ENCODE measurements at places on chromosomes 4 and X. TPM values are rescaled to one million over a fixed set of nuclear protein-coding genes. Genes with fewer than 3 reads are reported as not detected.

- H3K27ac ChIP-seq: no peak overlapping the region
- no peak overlapping the region for H3K4me3 ChIP-seq
- H3K27me3 ChIP-seq: no peaks in the 10 kb centered on the region
- no peak for DNase-seq
- H3K36me3 ChIP-seq: no peaks in the 10 kb centered on the region
- H3K4me1 ChIP-seq: no peaks in the 10 kb centered on the region
These were observed 206.8 kb upstream of the KLHL4 start for GRCh38 chrX:87310780-87311179.

The SCD5 gene
- 4.9 TPM for total RNA-seq

DNA sequence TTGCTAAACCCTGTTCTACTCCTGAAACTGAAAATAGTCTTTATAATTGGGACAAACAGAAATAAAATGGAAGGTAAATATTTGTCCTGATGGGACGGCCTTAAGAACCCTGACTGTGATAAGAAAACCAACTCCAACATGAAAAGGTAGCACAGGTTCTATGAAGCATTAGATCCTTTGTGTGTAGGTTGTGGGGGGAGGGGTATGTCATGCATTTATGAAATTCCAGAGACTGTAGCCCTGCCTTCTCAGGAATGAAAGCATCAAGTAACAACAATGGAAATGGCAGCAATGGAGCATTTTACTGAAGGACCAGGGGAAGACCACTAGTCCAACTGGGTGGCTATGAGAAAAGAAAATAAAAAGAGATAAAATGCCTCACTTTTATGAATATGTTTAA lies 23.9 kb downstream of the CXXC4 start:
- H3K4me3 ChIP-seq: no peak overlapping the region
- no peaks in the 10 kb centered on the region for H3K36me3 ChIP-seq
- H3K27me3 ChIP-seq: no peaks in the 10 kb centered on the region
- no peak overlapping the region for H3K27ac ChIP-seq

The LINC00632 gene
- 42.0 TPM for total RNA-seq

The SPP1 gene
- 56.6 TPM for total RNA-seq

GRCh38 chrX:75131973-75132627 lies 24.0 kb downstream of the ABCB7 start:
- peaks cover 14% of the 10 kb centered on the region for H3K36me3 ChIP-seq
- H3K4me1 ChIP-seq: peaks cover 44% of the 10 kb centered on the region
- H3K4me3 ChIP-seq: no peak overlapping the region
- no peaks in the 10 kb centered on the region for H3K27me3 ChIP-seq

- DNase-seq: no peak
- peaks cover 39% of the 10 kb centered on the region for H3K4me1 ChIP-seq
- no peaks in the 10 kb centered on the region for H3K36me3 ChIP-seq
These were observed 189.4 kb downstream of the QDPR start for GRCh38 chr4:17322514-17322913.

The PRRG3 gene
- 5.1 TPM for total RNA-seq

The FABP2 gene
- not detected for total RNA-seq

The C4orf50 gene
- total RNA-seq: 0.17 TPM

DNA sequence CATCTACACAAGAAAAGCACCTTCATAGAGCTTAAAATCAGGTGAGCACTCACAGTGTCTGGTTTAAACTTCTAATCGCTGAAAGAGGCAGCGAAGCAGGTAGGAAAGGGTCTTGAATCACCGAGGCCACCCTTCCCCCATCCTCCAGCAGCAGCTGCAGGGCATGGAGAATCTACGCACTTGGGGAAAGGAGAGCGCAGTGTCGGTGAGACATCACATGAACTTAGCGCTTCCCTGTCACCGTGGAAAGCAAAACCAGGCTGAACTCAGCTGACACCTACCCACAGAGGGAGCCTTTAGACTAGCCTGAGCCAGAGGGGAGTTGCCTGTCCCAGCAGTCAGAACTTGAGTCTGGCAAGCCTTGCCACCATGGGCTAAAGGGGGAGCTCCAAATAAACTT lies 197.2 kb upstream of the ZFP42 start:
- H3K4me3 ChIP-seq: peak overlapping the region; percentile 32
- peaks cover 9% of the 10 kb centered on the region for H3K4me1 ChIP-seq
- peaks cover 5% of the 10 kb centered on the region for H3K27me3 ChIP-seq
- H3K36me3 ChIP-seq: peaks cover 21% of the 10 kb centered on the region
- peak overlapping the region; percentile 50 for H3K27ac ChIP-seq

- peaks cover 13% of the 10 kb centered on the region for H3K27me3 ChIP-seq
- H3K36me3 ChIP-seq: no peaks in the 10 kb centered on the region
- H3K4me3 ChIP-seq: no peak overlapping the region
These were observed 5.8 kb downstream of the TSC22D3 start for GRCh38 chrX:107769581-107770317.

- H3K27me3 ChIP-seq: no peaks in the 10 kb centered on the region
- peak overlapping the region; percentile 86 for H3K27ac ChIP-seq
- DNase-seq: no peak
- peaks cover 14% of the 10 kb centered on the region for H3K36me3 ChIP-seq
- peaks cover 33% of the 10 kb centered on the region for H3K4me1 ChIP-seq
These were observed 531 bp upstream of the MANBA start for GRCh38 chr4:102761296-102761701.

The MEPE gene
- not detected for total RNA-seq

- peaks cover 21% of the 10 kb centered on the region for H3K4me1 ChIP-seq
- no peak for DNase-seq
- H3K27ac ChIP-seq: no peak overlapping the region
- peaks cover 14% of the 10 kb centered on the region for H3K27me3 ChIP-seq
- no peak overlapping the region for H3K4me3 ChIP-seq
These were observed 193.8 kb downstream of the BCOR start for GRCh38 chrX:39903937-39904336.

GRCh38 chr4:103306870-103307375 lies 108.8 kb upstream of the CENPE start:
- H3K27ac ChIP-seq: peak overlapping the region; percentile 20
- H3K4me3 ChIP-seq: no peak overlapping the region
- H3K4me1 ChIP-seq: peaks cover 47% of the 10 kb centered on the region
- H3K27me3 ChIP-seq: no peaks in the 10 kb centered on the region

The CXCL3 gene
- 3.5 TPM for total RNA-seq

The ZNF732 gene
- 30.2 TPM for total RNA-seq

DNA sequence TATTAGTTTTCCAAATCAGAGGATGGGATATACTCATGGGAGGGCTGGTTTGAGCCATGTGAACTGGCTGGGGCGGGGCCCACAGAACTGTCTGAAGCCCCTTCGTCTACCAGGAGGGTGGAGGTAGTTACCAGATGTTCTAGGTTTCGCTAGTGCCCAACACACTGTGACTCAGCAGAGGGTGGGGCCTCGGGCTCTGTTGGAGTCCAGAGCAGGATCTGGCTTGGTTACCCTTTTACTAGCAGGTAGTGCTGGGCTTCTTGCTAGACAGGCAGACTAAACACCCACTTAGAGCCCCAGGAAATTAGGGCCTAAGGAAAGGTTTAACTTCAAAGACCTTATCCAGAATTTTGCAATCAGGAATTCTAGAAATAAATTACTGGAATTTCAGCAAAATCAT lies 56.2 kb upstream of the CHRDL1 start:
- H3K4me3 ChIP-seq: no peak overlapping the region
- H3K27ac ChIP-seq: no peak overlapping the region
- peak; percentile 5 for DNase-seq

DNA sequence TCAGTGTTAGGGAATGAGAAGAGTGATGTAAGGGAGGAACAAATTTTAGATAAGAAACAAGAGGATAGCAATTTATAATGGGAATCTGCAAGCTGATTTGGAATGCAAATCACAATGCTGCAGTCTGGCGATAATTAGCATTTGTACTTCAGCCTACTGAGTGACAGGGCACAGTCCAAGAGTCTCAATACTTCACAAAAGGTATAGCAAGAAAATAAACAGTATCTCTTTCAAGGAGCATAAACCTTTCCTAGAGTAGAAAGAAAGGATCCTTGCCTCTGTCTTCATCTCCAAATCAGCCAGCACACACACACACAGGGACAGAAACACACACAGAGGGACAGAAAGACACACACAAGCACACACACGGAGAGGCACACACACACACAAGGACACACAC lies 1.1 kb upstream of the GPM6A start:
- H3K27ac ChIP-seq: peak overlapping the region; percentile 9
- peaks cover 27% of the 10 kb centered on the region for H3K4me1 ChIP-seq
- no peak for DNase-seq

GRCh38 chr4:145613566-145614232 lies 5.5 kb upstream of the MMAA start:
- H3K27ac ChIP-seq: no peak overlapping the region
- no peak overlapping the region for H3K4me3 ChIP-seq
- H3K4me1 ChIP-seq: peaks cover 25% of the 10 kb centered on the region

DNA sequence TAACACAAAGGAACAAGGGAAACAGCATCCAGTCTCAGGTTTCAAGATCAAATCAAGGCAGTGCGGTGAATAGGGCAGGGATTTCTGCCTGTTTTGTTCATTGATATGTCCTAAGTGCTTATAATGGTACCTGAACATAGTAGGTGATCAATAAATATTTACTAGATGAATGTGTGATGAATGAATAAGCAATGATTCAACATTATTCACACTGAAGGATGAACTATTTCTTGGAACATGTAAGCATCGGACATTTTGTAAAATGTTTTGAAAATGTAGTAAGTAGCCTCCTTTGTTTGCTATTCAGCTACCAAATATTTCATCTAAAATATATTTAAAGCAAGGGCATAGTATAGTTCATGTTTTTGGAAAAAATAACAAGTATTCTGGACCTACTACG lies 67.8 kb downstream of the USP38 start:
- no peak overlapping the region for H3K4me3 ChIP-seq
- no peaks in the 10 kb centered on the region for H3K36me3 ChIP-seq
- H3K4me1 ChIP-seq: peaks cover 21% of the 10 kb centered on the region
- no peak overlapping the region for H3K27ac ChIP-seq

GRCh38 chr4:120009731-120010130 lies 56.9 kb downstream of the MAD2L1 start:
- H3K27me3 ChIP-seq: peaks cover 94% of the 10 kb centered on the region
- H3K27ac ChIP-seq: no peak overlapping the region
- peaks cover 5% of the 10 kb centered on the region for H3K4me1 ChIP-seq
- no peak overlapping the region for H3K4me3 ChIP-seq

- no peak overlapping the region for H3K27ac ChIP-seq
- no peak overlapping the region for H3K4me3 ChIP-seq
- peaks cover 9% of the 10 kb centered on the region for H3K4me1 ChIP-seq
These were observed 72.2 kb upstream of the PUDP start for GRCh38 chrX:7220121-7220520.

DNA sequence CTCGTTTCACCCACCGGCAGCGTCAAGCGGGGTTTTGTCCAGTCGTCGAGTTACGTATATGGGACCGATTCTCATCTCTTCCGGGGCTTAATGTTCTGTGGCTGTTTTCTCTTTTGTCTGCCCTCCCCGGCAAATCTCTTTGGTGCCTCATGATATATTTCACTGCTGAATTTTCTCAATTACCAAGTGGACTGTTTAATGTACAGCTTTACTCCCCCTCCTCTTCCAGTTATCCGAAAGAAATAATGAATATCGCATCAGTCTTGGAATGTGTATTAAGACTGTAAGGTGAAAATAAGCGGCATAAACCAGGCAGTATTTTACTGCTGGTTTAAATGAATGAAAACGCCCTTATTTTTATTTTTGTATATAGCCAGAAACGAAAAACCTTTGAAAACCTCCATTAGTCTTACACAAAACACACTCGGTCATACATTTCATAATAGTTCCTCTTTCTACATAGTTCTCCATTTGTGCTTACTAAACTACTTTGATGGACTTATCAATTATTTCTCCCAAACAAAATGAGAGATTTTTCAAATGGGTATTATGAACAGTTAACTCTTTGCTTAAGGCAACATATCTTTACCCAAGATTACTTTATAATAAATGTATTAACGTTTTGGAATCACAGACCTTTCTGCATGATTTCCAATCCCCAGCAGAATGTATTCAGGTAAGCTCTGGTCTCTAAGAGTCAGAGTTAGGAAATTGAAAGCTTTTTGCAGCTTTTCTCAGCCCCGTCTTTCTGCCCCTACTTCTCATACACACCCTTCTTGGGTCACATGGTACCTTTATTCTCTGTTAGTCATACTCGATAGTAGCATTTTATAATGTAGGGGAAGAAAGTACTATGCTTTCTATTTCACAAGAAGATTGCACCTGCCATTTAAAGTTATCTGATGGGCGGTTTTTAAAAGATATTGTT lies 979 bp downstream of the RP2 start:
- H3K27ac ChIP-seq: peak overlapping the region; percentile 60
- DNase-seq: no peak
- H3K4me1 ChIP-seq: no peaks in the 10 kb centered on the region
- peak overlapping the region; percentile 94 for H3K4me3 ChIP-seq

The MAML3 gene
- 7.9 TPM for total RNA-seq

The TRAPPC11 gene
- total RNA-seq: 35.9 TPM

- peaks cover 3% of the 10 kb centered on the region for H3K27me3 ChIP-seq
- peaks cover 51% of the 10 kb centered on the region for H3K36me3 ChIP-seq
- H3K27ac ChIP-seq: no peak overlapping the region
- no peaks in the 10 kb centered on the region for H3K4me1 ChIP-seq
- DNase-seq: no peak
These were observed 155.9 kb downstream of the EVC2 start for GRCh38 chr4:5552451-5552850.

DNA sequence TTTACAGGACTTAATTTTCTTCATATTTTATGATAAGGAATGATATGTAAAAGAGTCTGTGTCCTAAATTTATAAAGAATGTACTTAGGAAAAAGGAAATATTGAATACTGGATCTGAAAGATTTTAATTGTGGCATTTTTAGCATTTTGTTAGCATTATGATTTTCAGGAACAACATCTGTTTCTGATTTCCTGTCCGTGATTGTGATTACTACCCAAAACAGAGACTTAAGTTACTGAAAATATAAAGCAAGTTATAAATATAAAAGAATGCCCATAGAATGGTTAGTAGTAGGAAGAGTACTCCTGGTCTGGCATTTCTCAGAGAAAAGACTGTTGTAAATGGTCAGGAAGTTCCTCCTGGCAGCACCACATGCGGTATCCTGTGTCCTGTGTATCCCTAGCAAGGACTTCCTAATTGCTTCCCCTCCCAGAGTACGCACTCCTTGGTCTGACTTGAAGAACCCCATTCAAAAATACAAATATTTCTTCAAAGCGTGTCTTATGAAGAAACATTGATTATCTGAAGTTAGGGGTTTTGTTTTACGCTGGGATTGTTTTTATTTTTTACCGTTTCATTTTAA lies 88.9 kb downstream of the RS1 start:
- no peak overlapping the region for H3K4me3 ChIP-seq
- peaks cover 11% of the 10 kb centered on the region for H3K4me1 ChIP-seq
- H3K27ac ChIP-seq: no peak overlapping the region
- no peaks in the 10 kb centered on the region for H3K27me3 ChIP-seq
- no peak for DNase-seq
- H3K36me3 ChIP-seq: peaks cover 3% of the 10 kb centered on the region

GRCh38 chr4:79281566-79282359 lies 44.1 kb downstream of the NAA11 start:
- DNase-seq: no peak
- H3K4me1 ChIP-seq: no peaks in the 10 kb centered on the region
- no peaks in the 10 kb centered on the region for H3K27me3 ChIP-seq
- no peak overlapping the region for H3K27ac ChIP-seq
- no peak overlapping the region for H3K4me3 ChIP-seq
- no peaks in the 10 kb centered on the region for H3K36me3 ChIP-seq

The ART3 gene
- 0.59 TPM for total RNA-seq

The TMSB4X gene
- total RNA-seq: 2,468 TPM

The GAGE12E gene
- not detected for total RNA-seq
